ENCODE measurements at places on chromosomes 3 and 15. TPM values are rescaled to one million over a fixed set of nuclear protein-coding genes. Genes with fewer than 3 reads are reported as not detected.
A peak's percentile ranks its signal among the peaks of the same experiment; 100 is the strongest.

The GOLGA8N gene
- polyA plus RNA-seq: 1.2 TPM

DNA sequence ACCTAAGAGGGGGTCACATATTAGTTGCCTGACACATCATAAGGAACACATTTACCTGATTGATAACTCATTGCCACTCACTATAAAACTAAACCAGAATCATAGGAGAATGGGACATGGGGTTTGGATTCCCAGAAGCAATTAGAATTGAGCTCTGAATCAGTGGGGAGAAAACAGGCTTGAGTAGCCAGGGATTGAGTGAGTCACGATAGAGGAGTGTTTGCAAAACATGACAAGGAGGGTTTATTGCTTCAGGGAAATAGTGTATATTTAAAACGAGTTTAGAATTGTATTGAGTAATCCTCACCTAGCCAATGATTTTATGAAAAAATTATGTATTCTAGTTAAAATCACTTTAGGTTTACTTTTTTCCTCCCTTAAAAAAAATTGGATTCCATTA, 101.1 kb upstream of the THRB start:
- no peak for DNase-seq

- no peak for DNase-seq
Observed at GRCh38 chr3:107387555-107387954, 10.3 kb downstream of the CCDC54 start.

DNA sequence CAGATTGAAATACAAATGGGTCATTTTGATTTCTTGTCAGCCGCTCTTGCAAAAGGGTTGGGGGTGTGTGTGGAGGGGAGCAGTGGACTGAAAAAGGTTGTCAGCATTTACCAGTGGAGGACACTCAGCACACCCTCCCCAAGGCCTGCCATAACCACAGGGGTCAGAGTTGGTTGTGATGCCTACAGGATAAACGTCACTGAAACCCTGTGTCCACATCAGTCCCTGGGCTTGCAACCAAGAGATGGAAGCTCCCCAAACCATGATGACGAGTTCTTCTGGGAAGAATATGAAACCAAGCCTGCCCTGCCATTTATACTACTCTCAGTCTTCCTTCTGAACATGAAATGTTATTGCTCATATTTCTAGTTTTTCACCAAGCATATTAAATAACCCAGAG, 54.0 kb upstream of the UMPS start:
- no peak for DNase-seq

The P2RY14 gene
- not detected for polyA plus RNA-seq

- no peak for DNase-seq
Observed at GRCh38 chr3:131705558-131706051, 202.8 kb upstream of the MRPL3 start.

DNA sequence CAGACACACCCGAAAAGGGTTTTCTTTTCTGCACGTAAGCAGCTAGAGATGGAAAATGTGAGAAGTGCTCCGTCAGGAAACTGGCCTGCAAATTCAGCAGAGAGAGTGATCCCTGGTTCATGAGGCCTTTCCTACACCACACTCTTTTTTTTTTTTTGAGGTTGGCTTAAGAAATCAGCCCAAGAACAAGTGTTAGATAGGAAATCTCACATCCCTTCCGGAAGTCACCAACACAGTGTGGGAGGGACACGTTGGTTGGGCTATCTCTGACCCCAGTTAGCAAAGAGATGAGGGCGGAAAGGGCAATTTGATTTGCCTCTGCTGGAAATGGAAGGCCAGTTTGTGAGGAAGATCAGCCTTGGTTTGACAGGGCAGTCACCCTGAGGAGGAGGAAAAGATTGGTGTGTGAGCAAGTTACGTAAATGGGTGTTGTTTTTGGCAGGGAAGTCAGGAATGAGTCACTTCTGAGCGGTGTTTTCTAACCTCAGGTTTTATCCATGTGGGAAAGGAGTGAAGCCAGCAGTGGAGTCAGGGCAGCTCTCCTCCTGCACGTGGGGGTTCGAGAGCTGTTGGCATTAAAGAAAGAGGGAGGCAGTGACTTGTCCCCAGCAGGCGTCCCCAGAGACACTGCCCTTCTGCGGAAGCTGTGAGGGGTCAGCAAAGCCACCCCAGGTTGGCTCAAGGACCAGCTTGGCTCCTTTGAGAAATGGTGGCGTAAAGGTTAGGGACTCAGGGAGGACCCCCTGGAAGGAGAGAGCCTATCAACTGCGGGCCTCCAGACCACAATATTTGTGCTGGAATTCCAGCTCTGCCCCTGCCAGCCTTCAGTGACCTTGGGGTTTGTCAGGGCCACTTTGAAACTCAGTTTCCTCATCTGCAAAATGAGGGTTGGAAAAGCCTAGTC, 237.6 kb upstream of the BHLHE40 start:
- peak; percentile 99 for DNase-seq

DNA sequence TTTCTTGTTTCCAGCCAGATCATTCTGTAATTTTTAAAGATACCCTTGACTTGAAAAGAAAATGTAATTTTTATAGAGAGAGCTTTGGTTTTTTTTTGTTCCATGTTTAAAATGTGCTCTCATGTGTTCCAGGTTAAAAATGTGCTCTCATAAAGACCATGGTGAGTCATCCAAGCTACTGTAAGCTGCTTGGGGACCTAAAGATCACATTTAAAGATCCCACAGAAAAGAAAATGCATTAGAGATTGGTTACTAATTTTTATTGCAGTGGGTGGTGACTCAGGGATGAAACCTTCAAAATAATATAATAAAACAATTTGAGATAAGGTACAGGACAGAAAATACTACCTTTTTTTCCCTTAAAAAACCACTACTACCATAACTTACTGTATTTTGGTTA, 11.0 kb downstream of the TCF12 start:
- no peak for DNase-seq

DNA sequence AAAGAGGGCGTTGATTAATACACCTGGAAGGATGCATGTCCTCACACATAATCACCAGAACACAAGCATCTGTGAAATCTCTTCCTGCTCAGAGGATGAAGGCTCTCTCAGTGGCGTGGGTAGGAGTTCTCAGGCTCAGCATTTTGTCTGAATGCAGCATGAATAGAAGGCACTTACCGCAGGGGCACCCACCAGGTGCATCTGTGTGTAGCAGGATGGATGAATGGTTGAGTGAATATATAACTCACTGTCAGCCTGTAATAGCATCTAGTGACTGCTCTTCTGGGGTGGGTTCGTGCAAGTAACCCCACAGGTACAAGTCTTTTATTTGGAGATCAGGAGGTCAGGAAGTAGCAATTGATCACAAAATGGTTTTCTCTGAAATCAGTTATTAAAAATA, 143.0 kb downstream of the SQOR start:
- DNase-seq: no peak

The NR1I2 gene
- polyA plus RNA-seq: 0.03 TPM

GRCh38 chr3:178350763-178351162, 185.5 kb upstream of the KCNMB2 start:
- DNase-seq: no peak

DNA sequence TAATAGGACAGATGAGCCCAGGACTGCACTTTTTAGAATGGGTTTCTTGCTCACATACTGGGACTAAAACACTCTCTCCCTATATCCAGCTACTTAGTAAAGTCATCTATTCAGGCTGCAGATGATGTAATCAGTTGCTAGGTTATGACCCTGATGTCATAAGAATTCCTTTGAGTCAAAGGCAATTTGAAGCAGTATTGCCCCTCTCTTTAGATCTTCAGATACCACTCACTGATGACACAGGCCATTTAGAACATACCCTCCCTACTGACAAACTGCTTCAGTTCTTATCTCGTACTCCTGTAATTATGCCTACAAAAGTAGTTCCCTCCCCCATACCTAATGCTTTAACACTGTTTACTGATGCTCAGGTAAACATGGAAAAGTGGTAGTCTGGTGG, 450.1 kb upstream of the RASGRP1 start:
- no peak for DNase-seq

GRCh38 chr3:152511904-152512303, 243.2 kb downstream of the MBNL1 start:
- DNase-seq: no peak

The FES gene
- polyA plus RNA-seq: 55.7 TPM

GRCh38 chr3:76917436-76917835, 122.5 kb upstream of the ROBO2 start:
- no peak for DNase-seq

The COLQ gene
- 2.0 TPM for polyA plus RNA-seq

Data from endothelial cell of umbilical vein (primary cell).